NCI-H226 (cell line): ENCODE measurements at places on chromosomes 1 and 21.

- DNase-seq: peak; percentile 89
Observed at GRCh38 chr1:173202424-173203145, 4.5 kb downstream of the TNFSF4 start.

DNA sequence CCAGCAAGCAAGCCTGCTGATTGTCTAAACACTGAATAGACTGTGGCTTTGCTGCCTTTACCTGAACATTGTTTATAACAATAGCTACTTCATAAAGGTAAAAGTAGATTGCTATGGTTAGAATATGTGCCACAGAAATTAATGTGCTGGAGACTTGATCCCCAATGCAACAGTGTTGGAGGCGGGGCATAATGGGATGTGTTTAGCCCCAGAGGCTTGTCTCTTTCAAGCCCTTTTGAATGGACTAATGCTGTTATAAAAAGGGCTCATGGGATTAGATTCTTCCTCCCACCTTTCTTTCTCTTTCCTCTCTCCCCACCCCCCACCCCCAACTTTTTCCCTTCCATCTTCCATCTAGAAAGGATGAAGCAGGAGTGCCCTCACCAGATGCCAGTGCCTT lies 80.2 kb upstream of the PPP2R5A start:
- DNase-seq: no peak

DNA sequence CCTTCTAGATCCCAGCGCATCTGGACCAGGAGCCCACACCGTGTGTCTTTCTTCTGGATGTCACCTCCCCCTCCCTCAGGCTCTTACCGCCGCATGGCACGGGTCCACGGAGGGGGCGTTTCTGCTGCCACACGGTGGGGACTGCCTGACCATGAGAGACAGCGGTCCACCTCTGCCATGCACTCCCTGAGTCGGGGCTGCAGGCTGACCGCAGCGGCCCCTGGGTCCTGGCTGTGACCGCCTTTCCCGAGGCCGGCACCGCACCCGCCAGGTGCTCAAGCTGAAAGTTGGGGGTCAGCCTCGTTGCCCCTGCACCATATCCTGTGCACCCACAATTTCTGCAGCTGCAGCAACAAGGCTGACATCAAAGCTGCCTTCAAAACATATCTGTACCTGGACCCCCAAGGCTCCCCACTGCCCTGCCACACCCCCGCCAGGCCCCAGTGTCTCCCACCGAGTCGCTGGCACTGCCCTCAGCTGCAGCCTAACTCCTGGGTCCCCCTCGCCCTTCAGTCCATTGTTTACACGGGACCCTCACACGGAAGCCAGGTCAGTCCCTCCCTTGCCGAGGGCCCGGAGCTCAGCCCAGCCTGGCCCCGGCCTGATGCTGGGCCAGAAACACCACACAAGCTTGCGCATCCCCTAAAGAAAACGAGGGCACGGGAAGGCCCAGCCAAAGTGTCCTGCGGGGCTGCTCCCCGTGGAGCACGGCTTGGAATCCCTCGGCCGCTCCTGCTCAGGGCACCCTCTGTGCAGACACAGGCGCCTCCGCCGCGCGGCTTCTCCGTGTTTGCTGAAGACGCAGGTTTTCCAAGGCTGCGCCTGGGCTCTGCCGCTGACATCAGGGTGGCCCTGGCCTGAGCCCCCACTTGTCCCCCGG lies 51.9 kb downstream of the MORN1 start:
- no peak for DNase-seq

GRCh38 chr1:84406346-84406861 lies 8.1 kb downstream of the DNASE2B start:
- DNase-seq: peak; percentile 67

GRCh38 chr1:918353-918752 lies 5.4 kb upstream of the SAMD11 start:
- no peak for DNase-seq

- no peak for DNase-seq
Observed at GRCh38 chr1:217240656-217241055, 390.2 kb downstream of the GPATCH2 start.

DNA sequence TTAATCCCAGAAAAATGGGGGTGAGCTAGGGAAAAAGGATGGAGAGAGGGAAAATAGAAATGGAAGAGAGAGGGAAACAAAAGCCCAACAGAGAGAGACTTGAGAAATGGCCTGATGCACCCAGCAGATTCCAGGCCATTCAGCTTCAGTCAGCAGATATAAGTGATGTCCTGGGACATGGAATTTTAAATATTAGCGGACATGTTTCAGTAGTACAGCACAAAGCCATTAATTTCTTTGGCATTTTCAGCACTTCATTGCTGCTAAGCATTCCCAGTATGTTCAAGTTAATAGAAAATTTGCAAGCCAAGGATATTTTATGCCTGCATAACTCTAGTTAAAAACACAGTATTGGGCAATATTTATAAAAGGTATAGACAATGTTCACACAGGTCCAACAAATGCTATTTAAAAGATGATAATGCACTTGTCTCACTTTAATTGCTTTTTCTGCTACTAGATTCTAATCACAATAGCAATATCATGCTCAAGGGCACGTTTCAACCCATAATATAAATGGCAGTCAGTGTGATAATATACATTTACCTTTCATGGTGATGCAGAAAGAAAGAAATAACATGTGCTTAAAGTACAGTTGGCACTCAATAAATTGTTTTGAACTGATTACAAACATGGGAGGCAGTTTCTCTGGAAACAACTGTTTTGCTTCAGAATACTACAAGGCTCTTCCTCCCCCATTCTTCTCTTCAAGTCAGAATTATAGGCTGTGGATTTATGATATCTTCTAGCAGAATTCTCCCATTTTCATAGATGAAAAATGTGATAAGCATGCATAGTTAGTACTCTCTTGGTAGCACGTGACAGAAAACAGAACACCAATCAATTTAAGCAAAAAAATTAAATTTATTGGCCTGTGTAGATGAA lies 108.1 kb upstream of the MAGI3 start:
- DNase-seq: no peak

DNA sequence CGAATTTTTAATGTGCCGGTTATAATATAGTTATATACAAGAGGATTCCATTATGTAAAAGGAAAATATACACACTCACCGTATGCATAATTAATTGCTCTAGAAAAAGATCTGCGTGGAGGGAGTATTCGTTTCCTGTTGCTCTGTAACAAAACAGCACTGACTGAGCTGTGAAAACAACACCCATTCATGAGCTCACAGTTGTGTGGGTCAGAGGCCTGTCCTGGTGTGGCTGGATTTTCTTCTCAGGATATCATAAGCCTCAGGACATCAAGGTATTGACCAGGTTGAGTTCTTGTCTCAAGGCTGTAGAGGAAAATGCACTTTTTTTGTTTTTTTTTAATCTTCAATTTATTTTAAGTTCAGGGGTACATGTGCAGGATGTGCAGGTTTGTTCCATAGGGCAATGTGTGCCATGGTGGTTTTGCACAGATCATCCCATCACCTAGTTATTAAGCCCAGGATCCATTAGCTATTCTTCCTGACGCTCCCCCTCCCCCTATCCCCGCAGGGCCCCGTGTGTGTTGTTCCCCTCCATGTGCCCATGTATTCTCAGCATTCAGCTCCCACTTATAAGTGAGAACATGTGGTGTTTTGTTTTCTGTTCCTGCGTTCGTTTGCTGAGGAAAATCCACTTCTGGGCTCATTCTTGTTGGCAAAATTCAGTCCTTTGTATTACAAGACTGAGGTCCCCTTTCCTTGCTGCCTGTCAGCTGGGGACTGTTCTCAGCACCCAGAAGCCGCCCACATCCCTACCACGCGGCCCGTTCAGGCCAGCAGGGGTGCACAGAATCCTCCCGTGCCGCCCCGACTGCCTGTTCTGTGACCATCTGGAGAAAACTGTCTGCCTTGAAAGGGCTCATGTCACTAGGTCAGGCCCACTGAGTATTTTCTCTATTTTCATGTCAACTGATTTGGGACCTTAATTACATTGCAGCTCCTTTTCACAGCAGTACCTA lies 87.4 kb upstream of the ERRFI1 start:
- no peak for DNase-seq

- peak; percentile 43 for DNase-seq
Observed at GRCh38 chr21:25813917-25814316, 79.1 kb downstream of the GABPA start.

GRCh38 chr1:35570589-35571137 lies 2.5 kb upstream of the TFAP2E start:
- peak; percentile 75 for DNase-seq

DNA sequence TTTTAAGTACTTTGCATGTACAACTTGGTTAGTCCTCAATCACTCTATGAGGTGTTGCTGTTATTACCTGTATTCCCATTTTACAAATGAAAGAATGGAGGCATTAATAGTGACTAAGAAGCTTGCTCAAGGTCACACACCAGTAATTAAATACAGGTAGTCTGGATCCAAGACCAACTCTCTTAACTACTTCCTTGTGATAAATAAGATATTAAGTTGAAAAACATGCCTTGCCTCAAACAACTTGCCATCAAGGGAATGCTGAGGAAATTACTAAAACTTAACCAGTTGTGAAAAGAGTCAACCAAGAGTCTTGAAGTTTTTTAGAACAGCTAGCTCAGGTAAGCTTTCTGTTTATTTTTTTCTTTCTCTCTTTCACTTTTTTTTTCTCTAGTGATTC lies 21.0 kb upstream of the LAMC1 start:
- DNase-seq: no peak

- no peak for DNase-seq
Observed at GRCh38 chr21:43893536-43894205, 28.6 kb downstream of the AGPAT3 start.

DNA sequence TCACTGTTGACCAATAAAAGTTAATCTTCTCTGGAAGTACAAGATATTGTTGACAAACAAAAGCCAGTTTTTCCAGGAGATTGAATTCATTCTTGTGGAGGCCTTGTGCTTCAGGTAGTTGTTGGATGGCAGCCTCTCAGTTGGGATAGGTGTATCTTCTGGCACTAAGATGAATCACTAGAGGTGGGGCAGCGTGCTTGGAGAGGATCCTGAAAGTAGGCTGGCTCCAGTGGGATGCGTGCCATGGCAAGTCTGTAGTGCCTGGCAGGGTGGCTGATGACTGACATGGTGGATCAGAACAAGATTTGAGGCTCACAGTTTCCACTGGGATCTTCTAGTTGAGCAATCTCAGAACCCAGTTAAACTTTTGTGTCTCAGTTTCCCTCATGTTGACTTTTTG lies 2.4 kb downstream of the VPS13D start:
- no peak for DNase-seq

DNA sequence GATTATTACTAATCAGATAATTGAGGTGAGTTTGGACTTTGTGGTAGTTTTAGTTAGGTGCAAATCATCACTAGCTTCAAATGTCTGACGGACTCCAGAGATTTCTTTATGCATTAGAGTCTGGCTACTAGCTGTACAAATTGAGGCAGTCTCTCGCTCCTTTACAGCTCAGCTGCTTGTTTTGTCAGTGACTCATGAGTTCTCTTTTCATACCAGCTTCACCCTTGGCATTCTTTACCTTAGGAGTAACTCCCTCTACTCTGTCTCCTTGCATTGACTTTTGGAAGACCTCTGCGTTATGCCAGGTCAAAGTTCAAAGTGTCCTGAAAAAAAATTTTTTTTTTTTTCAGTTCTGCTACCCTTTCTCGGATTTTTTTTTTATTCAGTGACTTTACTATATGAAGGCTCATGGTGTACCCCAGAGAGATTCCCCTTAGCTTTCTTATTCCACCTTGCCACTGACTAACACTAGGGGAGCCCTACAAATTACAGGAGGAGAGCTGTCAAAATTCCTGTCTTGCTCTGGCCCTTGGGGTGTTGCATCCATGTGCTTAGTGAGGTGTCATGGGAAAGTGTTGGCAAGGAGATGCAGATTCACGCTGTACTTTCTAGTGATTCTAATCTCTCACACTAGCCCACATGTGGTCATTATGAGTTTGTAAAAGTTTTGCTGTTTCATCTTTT lies 576.6 kb downstream of the ADGRL2 start:
- DNase-seq: peak; percentile 73

DNA sequence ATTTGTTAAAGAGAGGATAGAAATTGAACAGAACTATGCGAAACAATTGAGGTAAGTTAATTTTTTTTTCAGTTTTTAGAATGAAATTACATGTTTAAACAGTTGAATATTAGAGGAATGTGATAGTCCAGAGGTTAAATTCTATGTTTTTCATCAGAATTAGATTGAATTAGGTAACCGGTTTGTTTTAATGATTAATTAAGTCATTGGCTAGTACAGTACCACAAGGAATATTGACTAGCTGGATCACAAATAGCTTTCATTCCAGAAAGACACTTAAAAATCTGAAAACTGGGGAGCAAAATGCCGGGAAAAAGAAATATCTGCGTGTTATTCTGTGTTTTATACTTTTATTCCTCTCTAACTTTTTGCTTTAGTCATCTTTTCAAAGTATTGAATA lies 51.6 kb downstream of the FNBP1L start:
- DNase-seq: no peak

GRCh38 chr1:61486783-61487536 lies 238.0 kb downstream of the TM2D1 start:
- DNase-seq: no peak

DNA sequence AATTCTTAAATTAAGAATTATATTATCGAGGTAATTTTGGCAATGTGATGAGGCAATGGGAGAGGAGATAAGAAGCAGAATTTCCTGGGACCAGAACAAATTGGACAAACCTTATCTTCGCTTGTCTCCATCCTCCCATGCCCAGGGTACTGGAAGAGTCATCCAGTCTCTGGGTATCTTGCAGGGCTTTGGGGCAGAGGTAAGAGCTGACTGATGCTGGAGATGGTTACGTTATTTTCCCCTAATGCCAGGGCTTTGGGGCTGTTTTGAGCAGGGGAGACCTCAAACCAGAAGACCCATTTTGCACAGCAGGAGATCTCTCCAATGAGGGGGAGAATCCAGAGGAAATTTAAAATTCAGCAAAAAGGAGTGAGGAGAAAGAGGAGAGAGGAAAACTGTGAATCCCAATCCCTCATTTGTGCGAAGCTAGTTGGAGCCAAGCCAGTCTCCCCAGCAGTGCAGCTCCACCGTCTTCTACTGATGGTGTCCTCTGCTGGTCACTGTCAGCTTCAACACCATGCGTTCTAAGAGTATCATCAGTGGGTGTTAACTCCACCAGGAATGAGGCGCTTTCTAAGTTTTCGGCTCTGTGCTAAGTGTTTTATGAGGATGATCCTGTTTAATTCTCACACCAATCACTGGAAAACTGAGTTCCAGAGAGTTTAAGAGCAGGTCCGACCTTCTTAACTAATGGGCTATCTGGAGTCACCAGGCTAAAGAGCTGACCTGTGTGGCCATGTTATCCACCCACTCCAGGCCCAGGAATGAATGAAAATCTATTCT lies 86.8 kb upstream of the CD34 start:
- peak; percentile 41 for DNase-seq

DNA sequence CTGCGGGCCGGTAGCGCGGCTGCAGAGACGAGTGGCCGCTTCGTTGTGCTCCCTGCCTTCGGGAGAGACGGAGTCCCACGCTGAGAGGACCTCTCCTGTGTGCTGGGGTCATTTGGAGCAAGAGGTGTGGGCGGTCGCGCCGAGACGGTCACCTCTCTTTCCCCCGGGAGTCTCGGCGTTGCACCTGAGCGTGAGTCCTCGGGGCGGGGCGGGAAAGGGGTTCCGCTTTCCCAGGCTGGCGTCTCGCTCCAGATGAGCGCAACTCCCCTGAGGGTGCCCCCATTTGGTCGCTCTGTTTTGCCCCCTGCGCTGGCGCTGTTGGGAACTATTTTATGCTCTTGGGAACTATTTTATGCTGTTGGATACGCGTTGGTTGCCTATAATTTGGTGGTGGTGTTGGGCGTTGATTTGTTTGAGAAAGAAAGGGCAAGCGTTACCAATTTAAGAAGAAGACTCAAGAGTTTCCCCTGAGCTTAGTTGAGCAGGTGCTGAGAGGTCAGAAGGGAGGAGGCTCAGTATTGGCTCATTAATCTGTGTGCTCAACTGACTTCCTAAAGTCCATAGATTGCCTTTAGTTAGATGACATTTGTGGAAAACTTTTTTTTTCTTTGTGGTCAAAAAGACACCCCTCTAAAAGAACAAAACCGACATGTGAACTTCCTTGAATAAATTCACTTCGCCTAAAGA lies 683 bp downstream of the LRRC8B start:
- DNase-seq: no peak
